ENCODE measurements at places on chromosomes 6 and 20. TPM values are rescaled to one million over a fixed set of nuclear protein-coding genes. Genes with fewer than 3 reads are reported as not detected.

BRPF3 gene
- 13.9 TPM for total RNA-seq

SASH1 gene
- 4.6 TPM for total RNA-seq

OR2H1 gene
- not detected for total RNA-seq

DNA sequence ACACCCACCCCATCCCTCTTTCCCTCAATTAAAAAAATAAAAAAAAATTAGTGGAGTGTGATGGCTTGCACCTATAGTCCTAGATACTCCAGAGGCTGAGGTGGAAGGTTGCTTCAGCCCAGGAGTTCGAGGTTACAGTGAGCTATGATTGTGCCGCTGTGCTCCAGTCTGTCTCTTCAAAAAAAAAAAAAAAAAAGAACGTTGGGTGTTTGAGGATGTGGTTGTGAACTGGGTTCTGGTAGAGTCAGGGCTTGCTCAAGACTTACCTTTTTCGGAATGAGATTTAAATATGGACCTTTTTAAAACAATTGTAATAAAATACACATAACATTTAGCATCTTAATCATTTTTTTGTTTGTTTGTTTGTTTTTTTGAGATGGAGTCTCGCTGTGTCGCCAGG lies 211.9 kb downstream of the OR2B2 start:
- DNase-seq, result no peak

GRCh38 chr6:35219683-35220326 lies 6.0 kb downstream of the SCUBE3 start:
- DNase-seq, result no peak

- no peak for DNase-seq
These were observed 41.3 kb downstream of the WASF1 start for GRCh38 chr6:110137924-110138887.

- peak; percentile 78 for DNase-seq
These were observed 44.2 kb downstream of the COL11A2 start for GRCh38 chr6:33147807-33148666.

GRCh38 chr6:143967706-143968376 lies 40.2 kb downstream of the PLAGL1 start:
- DNase-seq, result no peak
